ENCODE measurements at places on chromosomes 16 and 17.

DNA sequence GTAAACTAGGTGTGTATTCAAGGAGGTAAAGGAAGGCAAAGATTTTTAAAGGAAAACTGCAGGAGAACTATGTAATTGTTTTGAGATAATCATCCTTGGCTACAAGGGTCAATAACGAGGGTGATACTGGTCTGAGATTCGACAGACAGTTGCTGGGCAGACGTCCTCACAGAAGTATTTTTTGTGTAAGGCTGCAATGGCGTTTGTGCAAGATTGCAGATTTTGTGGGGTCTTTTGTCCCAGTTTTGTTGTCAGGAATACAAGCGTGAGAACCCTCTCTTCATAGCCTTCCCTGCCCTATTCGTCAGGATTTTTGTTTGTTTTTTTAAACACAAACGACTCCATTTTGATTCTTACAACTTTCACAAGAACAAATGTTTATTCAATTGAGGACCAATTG lies 57.5 kb downstream of the GPR139 start:
- no peak for DNase-seq

- DNase-seq = no peak
These were observed 6.4 kb downstream of the KDM6B start for GRCh38 chr17:7840441-7840840.

DNA sequence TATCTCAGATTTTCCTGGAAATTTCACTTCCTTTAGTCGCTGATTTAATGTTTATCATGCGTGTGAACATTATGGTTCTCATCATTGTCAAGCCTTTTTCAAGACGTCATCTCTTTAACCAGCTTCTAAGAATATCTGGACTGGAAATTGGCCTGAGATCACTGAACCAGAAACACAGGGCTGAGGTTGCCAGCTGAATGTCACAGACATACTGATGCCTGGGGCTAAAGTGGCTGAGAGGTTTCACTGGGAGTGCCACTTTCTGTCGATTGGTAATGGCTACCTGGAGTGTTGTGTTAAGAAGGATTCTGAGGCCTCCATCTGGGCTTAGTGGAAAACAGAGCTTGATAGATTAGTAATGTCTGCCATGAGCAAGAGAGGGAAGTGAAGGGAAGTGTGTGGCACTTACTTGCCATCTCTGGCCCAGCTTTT lies 54.2 kb downstream of the CRISPLD2 start:
- no peak for DNase-seq

DNA sequence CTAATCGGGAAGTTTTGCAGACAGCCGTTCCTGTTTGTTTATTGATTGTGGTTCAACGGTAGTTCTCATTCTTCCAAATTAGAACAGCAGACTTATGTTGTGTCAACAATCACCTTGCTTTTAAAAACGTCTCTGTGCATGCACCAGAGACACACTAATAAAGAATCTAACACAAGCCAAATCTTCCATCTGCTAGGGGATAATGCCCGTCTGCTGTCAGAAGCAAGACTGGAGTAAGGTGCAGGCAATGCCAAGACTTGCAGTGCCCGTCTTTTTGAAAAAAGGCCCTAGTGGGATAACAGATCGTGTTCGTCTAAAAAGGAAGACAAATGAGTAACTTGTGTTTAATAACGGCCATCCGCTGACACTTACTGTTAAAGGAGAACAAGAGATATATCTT lies 158.4 kb downstream of the KCNJ2 start:
- no peak for DNase-seq

- no peak for DNase-seq
These were observed 6.3 kb downstream of the STARD3 start for GRCh38 chr17:39643271-39643670.

DNA sequence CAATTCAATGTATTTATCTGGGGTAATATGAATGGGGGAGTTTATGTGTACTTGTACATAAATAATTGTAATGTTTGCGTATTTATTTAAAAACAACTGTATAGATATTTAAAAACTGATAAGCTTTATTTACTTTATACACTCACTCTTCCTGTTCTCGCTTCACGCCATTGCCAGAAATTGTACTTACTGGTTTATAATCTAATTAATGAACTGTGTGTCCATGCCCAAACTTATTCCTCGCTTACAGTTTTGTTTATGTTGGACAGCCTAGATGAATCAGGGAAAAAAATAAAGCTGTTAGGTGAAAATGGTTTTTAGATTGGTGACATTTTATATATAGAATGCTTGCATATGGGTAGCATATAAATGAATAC lies 30.8 kb downstream of the AATF start:
- no peak for DNase-seq

DNA sequence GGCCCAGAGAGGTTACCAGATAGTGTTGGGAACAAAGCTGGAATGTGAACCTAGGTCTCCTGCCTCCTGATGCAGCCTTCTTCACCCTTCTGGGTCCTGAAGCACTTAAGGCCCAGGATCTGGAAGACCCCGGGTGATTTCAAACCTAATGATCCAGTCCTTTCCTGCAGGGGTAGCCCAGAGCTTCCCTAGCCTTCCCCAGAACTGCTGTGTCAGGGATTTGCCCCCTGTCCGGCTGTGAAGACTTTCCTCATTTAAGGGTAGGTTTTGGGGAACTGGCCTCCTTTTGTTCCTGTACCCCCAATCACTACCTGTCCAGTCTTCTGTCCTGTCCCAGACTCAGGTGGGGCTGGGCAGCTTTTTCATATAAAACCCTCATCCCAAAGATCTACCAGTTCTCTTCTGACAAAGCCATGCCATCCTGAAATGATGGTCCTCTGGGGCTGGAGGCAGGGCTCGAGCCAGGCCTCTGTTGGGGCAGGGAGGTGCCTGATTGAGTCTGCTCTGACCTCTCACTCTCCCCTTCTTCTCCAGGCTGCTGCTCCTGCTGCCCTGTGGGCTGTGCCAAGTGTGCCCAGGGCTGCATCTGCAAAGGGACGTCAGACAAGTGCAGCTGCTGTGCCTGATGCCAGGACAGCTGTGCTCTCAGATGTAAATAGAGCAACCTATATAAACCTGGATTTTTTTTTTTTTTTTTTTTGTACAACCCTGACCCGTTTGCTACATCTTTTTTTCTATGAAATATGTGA lies 1.3 kb downstream of the MT1X start:
- DNase-seq = no peak

DNA sequence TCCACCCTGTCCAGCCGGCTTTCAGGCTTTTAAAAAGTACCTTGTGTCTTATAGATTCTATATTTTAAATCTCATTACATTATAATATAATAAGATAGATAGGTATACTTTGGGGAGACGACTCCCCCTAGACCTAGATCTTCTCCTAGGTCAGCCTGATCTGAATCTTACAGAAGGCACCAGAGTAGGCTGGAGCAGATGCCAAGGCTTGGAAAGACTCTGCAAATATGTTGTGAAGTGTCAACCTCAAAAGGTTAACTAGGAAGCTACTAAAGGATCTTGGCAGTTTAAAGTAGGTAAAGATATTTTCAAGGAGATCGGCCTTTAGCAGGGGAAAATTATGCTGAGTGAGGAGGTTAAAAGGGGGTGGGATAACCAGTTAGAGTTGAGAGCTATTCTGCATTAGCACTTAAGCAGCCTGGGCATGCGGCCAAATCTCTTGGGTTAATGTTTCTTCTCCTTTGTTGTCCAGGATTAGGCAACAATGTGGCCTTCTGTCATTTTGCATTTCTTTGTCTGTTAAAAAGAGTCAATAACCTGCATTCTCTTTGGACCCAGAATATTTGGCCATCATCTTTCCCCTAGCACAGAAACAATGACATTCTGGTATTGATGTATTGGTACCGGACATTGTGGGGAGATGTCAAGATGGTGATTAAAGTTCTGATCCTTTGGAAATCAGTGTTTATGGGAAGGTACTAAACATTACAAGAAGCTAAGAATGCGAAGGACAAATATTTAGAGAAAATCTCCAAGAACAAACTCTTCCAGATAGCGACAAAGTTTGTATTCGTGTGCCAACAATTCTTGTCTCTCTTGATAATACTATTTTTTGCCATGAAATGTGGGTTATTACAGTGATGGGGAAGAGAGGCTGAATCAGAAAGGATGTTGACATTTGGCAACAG lies 51.2 kb upstream of the DHX40 start:
- DNase-seq = peak; percentile 70

DNA sequence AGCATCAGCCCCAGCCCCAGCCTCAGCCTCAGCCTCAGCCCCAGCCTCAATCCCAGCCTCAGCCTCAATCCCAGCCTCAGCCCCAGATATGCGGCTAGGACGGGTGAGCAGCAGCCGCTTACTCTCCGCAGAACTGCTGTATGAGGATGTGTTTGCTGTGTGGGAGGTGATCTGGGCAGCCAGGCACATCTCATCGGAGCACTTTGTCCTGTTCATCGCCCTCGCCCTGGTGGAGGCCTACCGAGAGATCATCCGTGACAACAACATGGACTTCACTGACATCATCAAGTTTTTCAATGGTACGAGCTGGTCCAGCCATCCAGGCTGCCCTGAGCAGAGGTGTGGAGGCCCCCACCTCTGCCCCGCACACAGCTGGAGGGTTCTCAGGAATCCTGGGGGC lies 22.0 kb downstream of the MNT start:
- DNase-seq = no peak

GRCh38 chr16:88869673-88869980 lies 3.2 kb upstream of the PABPN1L start:
- DNase-seq = no peak

GRCh38 chr17:33091271-33091670 lies 99.6 kb downstream of the SPACA3 start:
- DNase-seq = no peak

GRCh38 chr16:48109475-48109874 lies 46.3 kb downstream of the ABCC12 start:
- no peak for DNase-seq

DNA sequence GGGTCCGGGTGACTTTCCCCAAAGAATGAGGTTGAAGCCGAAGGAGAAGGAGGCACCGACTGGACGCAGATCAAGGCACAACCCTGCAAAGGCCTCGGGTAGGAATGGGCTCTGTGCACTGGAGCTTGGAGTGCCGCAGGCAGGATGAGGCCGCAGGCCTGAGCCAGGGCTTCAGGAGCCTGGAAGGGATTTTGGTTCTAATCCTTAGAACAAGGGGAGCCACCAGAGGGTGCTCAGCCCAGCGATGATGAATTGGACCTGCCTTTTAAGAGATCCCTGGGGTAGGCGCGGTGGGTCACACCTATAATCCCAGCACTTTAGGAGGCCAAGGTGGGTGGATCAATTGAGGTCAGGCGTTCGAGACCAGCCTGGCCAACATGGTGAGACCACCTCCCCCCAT lies 8.1 kb downstream of the CIBAR2 start:
- DNase-seq = no peak

DNA sequence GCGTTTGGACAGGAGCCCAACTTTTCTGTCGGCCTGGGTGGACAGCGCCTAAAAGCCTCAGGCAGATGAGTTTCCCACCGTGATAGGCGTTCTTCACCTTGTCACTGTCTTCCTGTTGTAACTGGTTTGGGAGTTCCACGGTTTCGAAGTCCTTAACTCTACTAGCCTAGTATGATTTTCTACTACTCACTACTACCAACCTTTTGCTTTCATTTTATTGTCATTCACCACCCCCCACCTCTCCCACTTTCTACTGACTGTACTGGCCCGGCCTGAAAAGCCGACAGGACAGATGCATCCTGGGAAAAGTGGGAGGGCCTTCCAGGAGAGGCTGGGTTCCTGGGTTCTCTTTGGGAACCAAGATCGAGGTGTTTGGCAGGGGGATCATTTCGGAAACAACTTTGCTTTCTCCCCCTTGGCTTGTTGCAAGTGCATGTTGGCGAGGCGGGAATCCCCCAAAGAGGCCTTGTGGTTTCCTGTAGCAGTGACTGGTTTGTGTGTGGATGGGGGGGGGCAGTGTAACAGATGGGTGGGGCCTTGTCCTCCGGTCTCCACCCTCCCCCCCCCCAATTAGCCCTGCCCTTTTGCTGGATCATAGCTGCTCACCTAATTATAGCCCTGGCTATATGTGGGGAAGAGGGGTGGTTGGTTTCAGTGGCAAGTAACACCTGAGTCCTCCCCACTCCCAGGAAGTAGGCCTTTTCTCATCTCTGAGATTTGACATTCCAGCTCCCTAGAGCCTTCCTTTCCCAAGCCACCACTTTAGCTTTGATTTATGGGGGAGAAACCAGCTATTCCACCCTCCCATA lies 1.4 kb downstream of the EIF5A start:
- DNase-seq = peak; percentile 73

DNA sequence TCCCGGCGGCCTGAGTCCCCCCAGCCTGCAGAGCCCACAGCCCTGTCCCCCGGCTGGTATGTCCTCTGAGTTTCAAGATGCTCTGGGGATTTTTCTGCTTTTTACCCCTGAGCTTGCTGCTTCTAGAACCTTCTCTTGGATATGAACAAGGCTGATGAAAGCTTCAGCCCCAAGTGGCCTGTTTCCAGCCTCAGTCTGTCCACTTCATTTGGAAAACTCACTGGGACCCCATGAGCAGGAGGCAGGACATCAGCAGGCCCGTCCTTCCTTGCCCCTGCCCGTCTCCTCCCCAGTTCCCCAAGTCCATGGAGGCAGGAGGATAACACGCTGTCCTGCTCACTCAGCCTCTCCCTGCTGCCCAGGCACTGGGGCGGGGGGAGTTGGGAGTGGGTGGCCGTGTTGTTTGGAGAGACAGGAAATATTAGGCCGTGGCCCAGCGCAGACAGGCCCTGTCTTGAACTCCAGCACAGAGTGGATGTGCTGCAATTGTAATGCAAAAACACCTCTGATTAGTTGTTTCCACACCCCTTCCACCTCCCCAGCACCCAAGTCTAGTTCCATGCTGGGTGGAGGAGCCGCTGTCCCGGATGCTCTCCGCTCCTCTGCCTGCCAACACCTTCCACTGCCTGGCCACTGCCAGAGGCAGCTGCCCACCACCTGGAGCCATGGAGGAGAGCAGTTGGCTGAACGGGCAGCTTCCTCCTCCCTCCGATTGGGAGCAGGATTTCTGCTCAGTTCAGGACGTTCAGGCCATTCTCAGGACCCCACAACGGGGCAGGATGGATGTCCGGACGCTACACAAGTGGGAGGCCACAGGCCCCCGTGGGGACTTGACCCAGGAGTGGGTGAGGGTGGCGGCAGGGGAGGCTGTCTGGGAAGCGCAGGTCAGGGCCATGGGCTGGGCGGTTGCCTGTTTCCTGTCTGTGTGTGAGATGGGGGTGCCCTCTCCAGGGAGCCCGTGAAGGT lies 216.9 kb upstream of the GSE1 start:
- no peak for DNase-seq

DNA sequence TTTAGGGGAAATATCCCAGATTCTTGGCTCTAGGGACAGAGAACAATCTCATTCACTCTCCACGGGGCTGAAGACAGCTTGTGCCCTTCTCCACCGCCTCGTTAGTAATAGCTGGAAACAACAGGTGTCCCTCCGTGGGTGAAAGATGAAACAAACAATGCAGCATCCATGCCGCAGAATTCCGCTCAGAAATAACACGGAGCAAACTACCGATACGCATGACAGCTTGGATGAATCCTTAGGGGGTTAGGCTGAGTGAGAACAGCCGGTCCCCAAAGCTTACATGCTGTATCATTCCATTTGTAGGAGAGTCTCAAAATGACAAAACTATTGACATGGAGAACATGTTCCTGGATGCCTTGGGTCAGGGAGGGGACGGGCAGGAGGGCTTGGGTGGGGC lies 29.4 kb upstream of the CACNG1 start:
- DNase-seq = no peak
